ENCODE measurements at places on chromosomes 5 and 9.

- peak; percentile 17 for DNase-seq
These were observed 16.6 kb upstream of the WHRN start for GRCh38 chr9:114521846-114522245.

DNA sequence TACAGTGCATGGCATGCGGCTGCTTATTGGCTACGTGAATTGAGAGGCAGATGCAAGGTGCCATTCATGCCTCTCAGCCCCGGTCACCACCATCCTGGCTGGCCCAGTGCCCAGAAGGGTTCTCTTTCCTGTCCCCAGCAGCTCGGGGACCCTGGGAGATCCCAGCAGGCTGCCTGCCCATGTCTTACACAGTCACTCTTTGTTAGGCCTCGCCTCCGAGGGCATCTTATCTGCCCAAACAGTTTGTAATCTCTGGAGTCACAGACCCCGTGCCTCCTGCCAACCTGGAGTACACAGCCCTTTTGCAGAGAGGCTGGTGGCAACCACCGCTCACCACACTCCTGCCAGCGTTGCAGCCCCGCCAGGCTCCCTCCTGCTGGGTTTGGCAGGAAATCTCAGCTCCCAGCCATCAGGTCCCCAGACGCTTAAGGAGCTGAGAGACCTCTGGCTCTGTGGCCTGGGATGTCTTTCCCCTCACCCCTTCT is 7.0 kb upstream of the AK1 start:
- DNase-seq = no peak

DNA sequence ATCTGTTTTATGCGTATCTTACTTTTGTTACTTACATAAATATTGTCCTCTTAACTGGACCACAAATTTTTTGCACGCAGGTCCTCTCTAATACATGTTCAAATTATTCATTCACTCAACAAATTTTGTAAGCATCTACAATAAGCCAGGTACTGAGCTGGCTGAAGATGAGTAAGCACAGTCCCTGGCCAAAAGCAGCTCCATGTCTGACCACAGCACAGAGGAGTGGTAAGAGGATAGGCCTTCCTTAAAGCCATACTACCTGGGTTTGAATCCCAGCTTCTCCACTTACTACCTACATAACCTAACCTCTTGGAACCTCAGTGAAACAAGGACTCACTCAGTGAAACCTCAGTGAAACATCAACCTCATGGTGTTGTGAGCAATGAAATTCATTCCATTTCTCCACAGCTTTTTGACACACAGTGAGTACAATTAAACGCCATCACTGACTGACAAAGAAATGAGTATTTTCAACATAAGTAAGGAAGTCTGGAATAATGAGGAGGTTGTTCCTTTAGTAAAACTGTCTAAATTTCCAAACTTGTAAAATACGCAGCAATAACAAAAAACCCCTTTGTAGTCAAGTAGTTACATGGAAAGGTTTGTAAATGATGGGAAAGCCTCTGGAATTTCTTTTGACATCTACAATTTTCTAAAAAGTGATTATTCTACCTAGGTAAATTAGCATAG is 15.0 kb downstream of the PTAR1 start:
- peak; percentile 17 for DNase-seq

DNA sequence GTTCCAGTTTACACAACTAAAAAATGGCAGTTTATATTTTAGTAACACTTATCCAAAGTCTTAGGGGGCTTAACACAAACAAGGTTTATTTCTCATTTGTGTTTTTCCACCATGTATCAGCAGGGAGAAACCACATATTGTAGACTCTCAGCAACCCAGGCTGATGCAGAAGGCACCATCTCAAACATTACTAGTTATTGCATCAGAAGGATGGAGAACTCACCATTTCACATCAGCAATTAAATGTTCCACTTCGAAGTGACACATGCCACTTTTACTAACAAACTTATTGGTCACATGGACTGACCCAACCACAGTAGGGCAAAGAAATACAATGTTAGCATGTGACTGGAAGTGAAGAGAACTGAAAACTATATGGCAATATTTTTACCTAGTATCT is 22.5 kb upstream of the SMC2 start:
- DNase-seq = no peak

DNA sequence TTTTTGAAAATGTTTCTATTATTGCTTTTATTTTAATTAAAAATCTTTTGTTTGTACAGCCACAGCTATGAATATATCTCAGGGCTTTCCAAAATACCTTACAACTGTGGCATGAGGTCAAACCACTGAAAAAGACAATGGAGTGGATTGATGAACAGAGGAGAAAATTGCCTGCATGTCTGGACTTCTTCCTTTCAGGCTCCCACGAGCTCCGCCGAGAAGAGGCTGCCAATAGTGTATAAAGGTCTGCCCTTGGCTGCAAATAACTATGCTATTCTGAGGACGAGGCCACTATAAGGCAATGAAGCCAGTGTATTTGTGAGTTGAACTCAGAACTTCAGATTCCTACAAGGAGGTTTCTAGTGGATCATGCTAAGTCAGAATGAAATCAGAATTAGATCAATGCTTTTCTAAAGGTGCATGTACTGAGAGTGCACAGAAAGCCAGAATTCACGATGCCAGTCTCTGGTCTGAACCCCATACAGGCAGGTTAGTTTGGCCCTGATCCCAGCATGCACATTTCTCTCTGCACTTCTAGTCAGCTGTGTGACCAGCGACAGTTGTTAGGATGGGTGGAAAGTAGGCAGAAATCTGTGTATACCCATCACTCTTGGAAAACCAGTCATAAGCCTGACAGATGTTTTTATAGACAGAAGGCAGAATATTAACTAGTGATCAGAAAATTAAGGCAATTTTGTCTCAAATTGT is 42.7 kb upstream of the PLPP1 start:
- no peak for DNase-seq

- DNase-seq = peak; percentile 52
These were observed 2.0 kb downstream of the NIPBL start for GRCh38 chr5:36878392-36879082.

GRCh38 chr5:17305964-17306725 is 88.7 kb downstream of the BASP1 start:
- peak; percentile 79 for DNase-seq

- DNase-seq = no peak
These were observed 376.0 kb downstream of the CYLC2 start for GRCh38 chr9:103371152-103371551.

DNA sequence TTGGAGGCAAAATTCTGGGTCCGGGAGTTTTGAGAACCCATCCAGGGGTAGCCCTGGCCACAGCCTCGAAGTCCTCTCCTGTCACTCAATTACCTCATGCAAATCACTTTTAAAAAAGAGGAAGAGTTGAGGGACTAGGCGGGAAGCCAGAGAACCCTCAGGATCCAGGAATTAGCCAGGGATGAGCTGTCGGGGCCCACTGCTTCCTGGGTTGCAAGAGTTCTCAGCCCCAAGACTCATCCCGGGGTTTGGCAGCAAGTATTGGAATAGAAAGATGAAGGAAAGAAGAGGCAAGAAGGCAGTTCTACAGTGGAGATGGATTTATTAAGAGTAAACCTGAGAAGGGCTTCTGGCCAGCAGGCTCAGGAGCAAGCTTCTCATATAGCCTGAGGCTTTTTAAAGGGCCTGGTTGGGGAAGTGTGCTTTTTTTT is 25.6 kb downstream of the C9orf50 start:
- DNase-seq = peak; percentile 54

DNA sequence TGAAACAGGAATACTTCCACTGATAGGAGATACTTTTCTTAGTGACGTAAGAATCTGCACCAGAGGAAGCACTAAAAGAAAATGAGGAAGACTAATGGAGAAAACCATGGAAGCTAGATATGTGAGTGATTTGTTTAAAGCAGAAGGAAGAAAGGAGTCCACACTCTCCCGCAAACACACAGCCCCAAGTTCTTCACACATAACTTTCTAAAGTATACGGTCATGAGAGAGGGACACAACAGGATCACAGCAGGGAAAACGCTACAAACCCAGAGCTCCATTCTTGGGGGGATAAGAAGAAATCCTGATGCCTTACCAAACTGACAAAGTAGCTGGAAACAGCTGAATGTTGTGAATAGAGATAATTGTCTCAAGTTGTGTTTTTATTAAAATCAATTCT is 222.2 kb upstream of the TMEM161B start:
- no peak for DNase-seq

DNA sequence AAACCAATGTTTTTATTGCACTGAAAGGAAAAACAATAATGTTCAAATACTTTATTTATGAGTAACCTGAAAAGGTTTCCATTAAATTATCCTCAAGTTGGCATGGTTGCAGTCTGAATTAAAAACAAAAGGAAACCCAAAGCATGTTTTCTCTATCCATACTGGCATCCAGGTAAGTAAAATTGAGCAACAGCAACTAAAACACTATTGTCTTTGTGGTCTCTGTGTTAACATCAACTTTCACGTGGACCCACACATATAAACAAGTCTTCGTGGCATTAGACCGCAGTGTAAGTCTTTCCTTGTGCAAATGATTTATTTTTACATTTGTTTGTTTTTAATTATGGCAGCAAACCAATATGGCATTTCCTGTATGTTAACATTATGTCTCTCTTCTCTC is 757.6 kb downstream of the SEMA5A start:
- DNase-seq = no peak

DNA sequence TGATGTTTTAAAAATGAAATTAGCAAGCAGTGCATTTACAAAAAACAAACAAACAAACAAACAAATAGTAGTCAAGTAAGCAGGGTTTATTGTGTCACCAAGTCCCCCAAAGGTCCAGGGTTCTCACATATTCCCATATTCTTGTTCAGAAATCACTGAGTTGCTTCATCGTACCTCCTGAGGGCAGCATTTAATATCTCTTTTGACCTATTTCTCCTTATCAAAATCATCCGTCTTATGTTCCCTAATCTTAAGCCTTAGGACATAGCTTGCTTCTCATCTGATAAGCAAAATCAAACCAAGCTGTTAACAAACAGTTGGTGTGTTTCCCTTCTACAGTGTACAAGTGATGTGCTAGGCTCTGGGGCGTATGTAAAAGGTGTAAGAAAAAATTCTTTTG is 109.5 kb upstream of the MAN2A1 start:
- DNase-seq = peak; percentile 1

- no peak for DNase-seq
These were observed 117.9 kb upstream of the DAB2 start for GRCh38 chr5:39542511-39543285.

DNA sequence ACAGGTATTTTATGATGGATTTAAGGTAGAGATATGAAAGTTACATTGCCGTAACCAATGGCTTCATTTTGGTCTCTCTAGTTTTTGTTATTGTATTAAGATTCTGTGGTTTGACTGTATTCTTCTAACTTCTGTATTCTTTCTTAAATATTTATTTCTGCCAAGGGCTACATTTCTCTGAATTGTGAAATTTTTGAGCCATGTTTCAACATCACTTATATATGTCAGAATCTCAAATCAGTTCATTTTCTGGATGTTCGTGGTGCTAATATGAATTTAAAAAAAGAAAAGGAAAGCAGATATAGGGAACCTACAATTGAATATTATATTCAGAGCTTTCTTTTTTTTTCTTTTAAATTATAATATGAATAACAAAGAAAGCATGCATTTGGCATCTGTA is 142.7 kb downstream of the ANXA1 start:
- DNase-seq = no peak

DNA sequence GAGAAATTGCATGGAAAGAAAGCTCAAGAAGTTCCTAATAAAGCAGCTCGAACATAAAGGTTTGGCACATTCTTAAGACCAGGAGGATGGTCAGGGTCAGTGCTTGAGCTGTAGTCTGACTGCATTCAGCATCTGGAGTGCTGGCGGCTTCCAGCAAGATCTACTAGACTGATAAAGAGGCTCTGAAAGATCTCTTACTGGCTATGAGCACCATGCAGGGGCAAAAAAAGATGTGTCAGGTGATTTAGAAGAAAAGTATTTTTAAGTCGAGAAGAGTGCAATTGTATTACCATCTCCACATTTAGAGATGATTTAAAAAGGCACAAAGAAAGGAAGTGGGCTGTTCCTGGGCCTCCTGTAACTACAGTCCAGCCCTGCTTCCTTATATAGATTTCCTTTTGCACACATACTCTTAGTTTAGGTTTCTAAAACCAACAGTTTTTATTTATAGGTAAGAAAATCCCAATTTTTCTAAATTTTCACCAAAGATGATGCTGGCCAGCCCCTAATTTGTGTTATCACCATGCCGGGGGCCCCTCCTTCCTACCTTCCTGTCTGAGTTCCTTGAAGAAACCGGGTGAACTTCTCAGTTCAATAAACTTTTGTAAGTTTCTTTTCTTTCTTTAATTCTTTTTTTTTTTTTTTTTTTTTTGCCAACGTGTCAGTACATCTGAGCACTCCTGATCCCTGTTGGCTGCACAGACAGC is 65.9 kb upstream of the PLPP1 start:
- peak; percentile 59 for DNase-seq

GRCh38 chr5:109951348-109951747 is 261.6 kb downstream of the MAN2A1 start:
- no peak for DNase-seq

GRCh38 chr5:53151713-53152458 is 42.3 kb upstream of the MOCS2 start:
- DNase-seq = peak; percentile 54

GRCh38 chr5:160978944-160979343 is 126.9 kb upstream of the ATP10B start:
- no peak for DNase-seq

All from HCEC 1CT (cell line).